ENCODE measurements at places on chromosomes 2 and 18.
A peak's percentile ranks its signal among the peaks of the same experiment; 100 is the strongest.

DNA sequence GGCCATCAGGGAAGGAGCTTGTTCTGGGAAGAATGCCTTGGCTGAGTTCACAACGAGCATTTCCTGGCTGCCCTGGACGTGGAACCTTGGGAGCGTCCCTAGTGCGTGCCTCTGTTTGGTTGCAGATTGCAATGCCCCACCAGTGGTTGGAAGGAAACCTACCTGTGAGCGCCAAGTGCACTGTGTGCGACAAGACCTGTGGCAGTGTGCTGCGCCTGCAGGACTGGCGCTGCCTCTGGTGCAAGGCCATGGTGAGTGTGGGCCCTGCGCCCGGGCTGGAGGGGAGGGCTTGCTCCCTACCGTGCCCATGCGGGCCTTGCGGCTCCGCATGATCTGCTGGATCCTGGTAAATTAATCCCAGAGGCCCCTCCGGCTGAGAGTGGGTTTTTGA, 81.9 kb downstream of the DGKD start:
- peak; percentile 11 for DNase-seq

DNA sequence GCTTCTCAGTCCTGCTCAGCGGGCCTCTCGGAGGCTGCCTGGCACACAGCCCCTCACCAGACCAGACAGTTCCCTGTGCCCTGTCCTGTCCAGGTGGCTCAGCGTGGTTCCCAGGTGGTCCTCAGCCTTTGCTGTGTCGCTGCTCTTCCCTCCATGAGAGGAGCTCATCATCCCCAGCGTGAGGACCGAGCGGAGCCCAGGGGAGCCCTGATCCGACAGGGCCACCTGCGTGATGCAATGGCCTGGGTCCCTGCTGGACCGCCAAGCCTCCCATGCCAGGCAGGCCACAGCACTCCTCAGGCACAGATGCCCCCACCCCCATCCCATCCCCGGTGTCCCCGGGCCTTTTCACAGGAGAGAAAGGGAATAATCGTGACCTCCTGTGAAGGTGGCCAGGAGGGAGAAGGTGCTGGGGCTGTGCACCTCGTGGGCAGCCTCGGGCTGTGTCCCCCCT, 4.3 kb downstream of the GPC1 start:
- DNase-seq: peak; percentile 13

GRCh38 chr2:142867136-142867535, 10.3 kb upstream of the KYNU start:
- DNase-seq: no peak

- DNase-seq: no peak
These were observed 156.4 kb upstream of the ITGA4 start for GRCh38 chr2:181300600-181301291.

DNA sequence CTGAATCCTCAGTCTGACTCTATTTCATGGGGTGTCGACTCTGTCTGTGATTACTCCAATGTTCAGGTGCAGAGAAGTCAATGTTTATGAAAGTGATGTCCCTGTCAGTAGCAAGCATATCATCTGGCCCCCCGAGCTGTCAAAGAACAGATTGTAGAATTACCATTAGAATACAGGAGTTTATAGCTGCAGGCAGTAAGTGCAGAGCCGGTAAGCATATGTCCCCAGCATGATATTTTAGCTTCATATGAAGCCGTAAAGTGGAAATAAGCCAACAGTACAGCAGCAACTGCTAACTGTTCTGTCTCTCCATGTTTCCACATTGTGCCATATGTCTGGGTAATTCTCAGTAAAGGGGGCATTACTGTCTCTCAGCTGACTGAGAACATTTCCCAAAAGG, 541.8 kb downstream of the SOX11 start:
- DNase-seq: no peak

GRCh38 chr2:23077596-23077995, 307.4 kb upstream of the KLHL29 start:
- no peak for DNase-seq

- DNase-seq: no peak
These were observed 149.8 kb upstream of the ITGA4 start for GRCh38 chr2:181307203-181307991.

- DNase-seq: no peak
These were observed 153.3 kb upstream of the NDUFV2 start for GRCh38 chr18:8949206-8949605.

DNA sequence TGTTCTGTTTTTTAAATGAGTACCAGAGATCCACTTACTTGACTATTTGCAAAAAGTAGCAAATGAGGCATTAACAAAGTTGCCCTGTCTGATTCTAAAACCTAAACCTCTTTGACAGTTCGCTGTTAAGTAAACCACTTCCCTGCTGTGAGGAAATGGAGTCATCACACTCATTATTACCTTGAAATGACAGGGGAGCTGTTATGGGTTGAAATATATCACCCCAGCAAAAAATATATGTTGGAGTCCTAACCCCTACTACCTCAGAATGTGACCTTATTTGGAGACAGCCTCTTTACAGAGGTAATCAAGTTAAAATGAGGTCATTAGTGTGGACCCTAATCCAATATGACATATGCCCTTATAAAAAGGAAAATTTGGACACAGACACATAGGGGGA, 36.1 kb downstream of the DHRS9 start:
- DNase-seq: no peak

GRCh38 chr18:46067438-46068007, 4.5 kb downstream of the PSTPIP2 start:
- no peak for DNase-seq

DNA sequence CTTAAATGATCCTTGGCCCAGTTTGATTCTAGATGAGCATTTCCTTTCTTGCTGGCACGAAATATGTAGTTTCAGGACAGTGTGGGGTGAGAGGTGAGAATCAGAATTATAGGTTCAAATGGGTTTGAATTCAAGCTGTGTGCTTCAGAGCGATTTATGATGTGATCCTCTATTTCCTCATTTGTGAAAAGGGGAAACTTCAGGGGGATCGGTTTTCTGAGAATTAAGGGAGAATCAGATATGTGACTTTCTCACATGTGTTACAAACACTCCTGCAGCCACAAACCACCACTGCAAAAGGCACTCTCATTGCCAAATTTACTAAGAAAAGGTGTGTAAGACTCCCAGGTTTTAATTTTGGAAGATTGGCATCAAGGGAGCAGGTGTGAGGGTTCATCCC, 24.4 kb downstream of the HK2 start:
- no peak for DNase-seq

- DNase-seq: no peak
These were observed 46.3 kb downstream of the ZCCHC2 start for GRCh38 chr18:62569081-62569655.

DNA sequence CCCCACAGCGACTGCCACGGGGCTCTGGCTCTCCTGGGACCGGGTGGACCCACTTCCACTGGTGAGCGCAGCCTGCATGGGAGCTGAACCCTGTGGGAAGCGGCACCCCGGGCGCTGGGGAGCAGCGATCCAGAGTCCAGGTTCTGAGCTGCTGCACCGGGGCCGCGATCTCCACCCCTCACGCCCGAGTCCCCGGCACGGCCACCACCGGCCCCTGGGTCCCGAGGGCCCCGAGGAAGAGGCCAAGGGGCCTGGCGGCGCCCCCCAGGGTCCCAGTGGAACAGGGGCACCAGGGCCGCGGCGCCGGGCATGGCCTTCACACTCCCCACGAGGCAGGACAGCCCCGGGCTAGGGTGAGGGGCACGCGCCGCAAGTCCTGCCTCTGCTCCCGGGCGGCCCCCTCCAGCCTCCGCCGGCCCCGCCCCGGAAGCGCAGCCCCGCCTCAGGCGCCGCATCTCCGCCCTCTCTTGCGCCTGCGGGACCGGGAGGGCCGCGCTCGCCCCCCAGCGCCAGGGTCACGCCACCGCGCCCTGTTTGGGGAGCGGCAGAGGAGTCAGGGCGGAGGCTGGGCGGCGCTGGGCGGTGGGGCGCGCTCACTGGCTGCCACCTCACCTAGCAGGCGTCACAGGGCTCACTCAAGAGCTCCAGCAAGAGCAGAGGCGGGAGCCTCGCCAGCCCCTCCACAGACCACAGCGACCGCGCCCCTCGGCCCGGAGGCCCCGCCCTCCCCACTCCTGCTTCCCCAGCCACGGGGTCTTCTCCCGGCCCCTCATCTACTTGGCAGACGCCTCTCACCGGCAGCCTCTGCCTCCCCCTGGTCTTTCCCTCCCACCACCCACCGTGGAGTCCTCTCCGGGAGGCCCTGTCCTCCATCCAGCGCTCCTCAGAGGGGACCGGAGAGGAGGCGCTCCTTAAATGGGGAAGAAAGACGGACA, 26.8 kb downstream of the THAP4 start:
- DNase-seq: peak; percentile 88

GRCh38 chr18:46587600-46587999, 69.4 kb downstream of the LOXHD1 start:
- DNase-seq: no peak

GRCh38 chr2:162591403-162592083, 247.0 kb downstream of the KCNH7 start:
- no peak for DNase-seq

DNA sequence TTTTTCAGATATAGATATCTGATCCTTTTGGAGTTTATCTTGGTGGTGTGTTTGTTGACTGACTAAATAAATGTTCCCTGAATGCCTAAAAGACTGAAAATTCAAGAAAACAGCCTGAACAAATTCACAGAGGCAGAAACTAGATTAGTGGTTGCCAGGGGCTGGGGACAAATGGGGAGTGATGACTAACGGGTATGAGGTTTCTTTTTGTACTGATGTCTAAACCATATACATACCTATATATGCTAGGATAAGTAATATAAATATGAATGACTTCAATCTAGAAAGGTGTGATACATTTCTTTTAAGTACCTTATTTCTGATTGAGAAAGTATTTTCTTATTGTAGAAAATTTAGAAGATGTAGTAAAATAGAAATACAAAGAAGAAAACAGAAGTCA, 176.9 kb upstream of the PGAP1 start:
- no peak for DNase-seq

- peak; percentile 78 for DNase-seq
These were observed 115.2 kb downstream of the MYO5B start for GRCh38 chr18:50079571-50080295.

DNA sequence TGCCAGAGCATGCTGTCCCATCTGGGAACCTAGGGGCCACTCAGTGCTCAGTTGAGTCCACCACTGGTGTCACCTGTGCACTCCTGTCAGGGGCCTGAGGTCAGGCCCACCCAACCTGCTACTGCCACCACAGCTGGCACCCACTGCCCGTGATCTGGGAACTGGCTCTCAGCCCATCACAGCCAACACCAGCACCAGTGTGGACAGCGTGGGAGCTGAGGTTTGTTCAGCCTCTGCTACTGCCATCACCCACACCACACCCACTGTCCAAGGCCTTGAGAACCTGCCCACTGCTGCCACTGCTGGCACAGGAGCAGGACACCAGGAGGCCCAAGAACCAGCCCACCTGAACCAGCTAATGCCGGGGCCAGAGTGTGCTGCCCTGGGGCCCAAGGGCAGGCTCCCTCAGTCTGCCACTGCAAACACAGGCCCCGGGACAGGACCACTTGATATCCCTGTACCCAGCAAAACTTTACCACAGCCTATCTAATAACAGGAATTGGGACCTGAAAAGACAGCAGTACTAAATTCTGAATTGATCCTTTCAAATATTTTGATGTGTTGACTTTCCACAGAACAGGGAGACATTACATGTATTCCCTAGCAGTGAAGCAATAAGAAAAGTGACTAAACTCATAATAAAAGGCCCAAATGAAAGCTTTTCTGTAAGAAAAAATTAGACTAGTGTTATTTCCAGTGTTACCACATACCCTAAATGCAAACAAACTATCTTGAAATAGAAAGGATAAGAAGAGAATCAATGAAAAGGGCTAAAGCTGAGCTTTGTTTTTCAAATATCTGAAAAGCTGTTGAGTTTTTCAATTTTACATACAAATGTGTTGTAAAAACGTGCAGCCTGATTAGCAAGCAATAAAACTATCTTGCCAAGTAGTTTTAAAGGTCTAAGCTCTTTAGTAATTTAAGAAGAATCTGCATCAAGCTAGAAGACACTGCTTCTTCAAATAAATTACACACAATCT, 640.7 kb downstream of the METTL4 start:
- DNase-seq: no peak

DNA sequence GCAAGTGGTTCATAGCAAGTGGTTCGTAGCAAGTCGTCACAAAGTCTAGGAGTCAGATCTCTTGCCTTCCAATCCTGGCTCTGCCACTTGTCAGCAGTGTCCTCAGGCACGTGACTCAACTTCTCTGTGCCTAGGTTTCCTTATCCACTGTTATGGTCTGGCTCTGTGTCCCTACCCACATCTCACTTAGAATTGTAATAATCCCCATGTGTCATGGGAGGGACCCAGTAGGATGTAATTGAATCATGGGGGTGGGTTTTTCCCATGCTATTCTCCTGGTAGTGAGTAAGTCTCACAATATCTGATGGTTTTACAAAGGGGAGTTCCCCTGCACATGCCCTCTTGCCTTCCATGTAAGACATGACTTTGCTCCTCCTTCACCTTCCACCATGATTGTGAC, 51.8 kb upstream of the AP1S3 start:
- DNase-seq: no peak

DNA sequence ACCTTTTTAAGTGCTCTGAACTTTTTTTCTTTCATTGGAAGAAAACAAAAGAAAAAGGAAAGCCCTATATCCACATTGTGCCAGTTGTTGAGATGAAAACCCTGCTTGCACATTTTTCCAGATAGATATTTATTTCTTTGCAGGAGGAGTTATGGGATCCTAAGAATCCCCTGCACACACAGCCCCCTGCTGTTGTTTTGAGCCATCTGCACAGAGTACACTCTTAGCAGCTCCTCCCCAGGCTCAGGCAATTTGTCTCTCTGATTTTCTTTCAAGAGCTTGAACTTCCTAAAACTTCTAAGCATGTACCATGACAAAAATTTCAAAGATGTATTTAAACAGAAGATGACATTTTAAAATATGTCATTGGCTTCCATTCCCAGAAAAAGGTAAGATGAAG, 436.9 kb downstream of the METTL4 start:
- DNase-seq: no peak

DNA sequence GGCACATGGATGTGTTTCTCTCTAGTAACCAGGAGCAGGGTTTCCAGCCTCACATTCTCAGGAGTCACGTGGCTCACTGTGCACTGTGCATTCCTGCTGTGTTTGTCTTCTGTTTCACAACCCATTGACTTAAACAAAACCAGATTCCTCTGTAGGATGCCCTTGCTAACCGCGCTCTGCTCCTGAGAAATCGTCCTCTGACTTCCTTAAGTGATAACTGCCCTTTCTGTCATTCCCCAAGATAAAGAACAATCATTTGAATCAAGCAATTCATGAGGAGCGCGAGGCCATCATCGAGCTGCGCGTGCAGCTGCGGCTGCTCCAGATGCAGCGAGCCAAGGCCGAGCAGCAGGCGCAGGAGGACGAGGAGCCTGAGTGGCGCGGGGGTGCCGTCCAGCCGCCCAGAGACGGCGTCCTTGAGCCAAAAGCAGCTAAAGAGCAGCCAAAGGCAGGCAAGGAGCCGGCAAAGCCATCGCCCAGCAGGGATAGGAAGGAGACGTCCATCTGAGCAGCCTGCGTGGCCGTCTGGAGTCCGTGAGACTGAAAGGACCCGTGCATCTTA, 60.2 kb downstream of the RALBP1 start:
- DNase-seq: peak; percentile 56

- DNase-seq: no peak
These were observed 3.2 kb downstream of the SMAD7 start for GRCh38 chr18:48947560-48947959.

DNA sequence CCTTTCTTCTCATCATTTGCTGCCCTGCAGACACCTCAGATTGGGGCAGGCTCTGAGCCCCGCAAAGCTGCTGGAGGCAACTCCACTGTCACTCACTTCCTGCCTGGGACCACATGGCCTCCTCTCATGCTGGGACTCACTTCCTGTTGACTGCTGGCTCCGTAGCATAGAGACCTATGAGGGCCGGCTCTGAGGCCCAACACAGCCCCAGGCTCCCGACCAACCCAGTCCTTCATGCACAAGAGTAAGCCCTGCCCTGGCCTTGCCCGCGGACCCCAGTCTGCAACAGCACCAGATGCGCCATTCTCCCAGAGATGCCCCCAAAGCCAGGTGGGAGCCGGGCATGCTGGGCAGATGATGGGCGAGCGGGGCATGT, 55.7 kb downstream of the DNMT3A start:
- DNase-seq: no peak

Data from femur (tissue), 1 donor.